ENCODE measurements at places on chromosomes 1 and 21.

GRCh38 chr21:34693192-34693810 is 24.5 kb downstream of the CLIC6 start:
- DNase-seq: no peak

GRCh38 chr1:160472112-160472511 is 50.9 kb downstream of the SLAMF6 start:
- DNase-seq: no peak

DNA sequence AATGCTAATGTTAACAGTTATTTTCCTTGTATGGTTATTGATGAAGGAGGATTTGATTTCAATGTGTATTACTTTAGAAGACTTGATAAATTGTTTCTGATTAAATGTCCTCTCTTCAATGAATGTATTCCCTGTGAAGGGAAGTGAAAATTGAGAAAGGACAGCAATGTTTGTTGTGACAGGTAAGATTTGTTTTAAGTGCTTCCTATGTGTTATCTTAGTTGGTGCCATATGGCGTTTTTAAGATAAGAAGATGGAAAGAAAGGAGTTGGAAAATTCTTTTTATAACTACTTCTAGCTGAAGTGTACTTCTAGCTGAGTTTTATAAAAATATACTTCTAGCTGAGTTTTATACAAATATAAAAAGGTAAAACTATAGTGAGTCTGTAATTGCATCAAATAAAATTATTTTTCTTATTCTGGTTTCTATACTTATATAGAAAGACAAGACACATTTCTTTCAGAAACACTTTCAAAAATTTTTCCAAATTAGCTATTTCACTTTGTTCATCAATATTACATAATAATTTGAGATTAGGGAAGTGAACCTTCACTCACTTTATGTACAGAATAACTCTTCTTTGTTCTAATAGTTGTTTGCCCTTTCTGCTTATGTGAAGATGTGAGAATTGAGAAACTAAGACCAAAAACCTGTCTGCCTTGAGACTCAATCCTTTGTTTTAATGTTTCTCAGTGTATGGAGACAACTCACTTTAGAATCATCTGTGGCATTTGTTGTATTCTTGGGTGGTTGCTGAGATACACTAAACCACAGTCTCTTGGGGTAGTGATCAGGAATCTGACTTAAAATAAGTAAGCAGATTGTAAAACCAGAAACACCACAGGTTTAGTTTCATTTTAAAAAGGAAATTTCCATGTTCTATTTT is 382.9 kb upstream of the B3GALT2 start:
- DNase-seq: peak; percentile 50

DNA sequence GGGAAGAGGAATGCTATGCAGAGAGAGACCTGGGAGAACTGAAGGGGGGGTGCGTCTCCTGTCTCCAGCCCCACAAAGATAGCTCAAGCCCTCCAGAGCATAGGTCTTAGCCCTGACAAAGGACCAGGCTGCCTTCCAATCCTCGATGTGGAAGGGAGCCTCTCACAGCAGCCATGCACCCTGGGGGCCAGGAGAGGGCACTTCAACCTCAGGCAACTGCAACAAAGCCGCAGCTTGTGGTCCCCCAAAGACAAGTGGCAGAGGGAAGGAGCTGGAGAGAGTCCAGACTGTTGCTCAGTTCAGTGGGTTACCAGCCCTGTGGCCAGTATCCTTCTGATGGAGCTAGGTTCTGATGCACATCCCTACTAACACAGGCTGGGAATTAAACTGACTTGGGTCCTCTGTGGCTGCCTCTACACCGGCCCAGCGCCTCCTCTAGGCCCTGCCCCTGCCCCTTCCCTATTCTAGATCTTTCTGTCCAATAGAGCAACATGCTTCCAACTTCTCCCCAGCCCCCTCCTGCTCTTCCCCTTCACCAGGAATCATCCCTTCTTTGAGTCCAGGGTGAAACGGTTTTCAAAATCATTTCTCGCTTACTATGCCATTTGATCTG is 100.7 kb upstream of the SPATA6 start:
- no peak for DNase-seq

DNA sequence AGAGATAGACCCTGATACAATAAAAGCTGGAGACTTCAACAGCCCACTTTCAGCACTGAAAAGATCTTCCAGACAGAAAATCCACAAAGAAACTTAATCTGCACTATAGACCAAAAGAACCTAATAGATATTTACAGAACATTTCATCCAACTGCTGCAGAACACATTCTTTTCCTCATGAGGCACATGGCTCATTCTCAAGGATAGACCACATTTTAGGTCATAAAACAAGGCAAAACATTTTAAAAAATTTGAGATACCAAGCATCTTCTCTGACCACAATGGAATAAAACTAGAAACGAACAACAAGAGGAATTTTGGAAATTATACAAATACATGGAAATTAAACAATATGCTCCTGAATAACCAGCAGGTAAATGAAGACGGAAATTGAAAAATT is 15.0 kb upstream of the IL20 start:
- DNase-seq: no peak

DNA sequence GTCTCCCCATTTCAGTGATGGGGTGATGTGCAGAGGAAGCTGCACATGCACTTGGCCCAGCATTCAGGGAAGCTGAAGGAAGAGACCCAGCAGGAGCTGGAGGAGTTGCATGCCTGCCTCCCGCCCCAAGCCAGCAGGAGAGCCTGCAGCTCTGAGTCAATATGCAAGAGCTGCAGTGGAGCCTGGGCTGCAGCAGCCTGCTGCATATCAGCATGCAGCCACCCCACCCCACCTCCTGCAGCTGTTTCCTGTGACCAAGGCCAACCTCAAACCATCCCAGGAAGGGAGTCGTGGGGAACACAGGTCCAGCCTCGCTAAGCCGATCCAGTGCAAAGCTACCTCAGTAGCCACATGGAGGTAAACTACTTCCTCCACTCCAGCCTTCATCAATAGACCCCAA is 18.9 kb downstream of the AGT start:
- DNase-seq: no peak

Data from natural killer cell (primary cell).